ENCODE measurements at places on chromosomes 5 and 9.

DNA sequence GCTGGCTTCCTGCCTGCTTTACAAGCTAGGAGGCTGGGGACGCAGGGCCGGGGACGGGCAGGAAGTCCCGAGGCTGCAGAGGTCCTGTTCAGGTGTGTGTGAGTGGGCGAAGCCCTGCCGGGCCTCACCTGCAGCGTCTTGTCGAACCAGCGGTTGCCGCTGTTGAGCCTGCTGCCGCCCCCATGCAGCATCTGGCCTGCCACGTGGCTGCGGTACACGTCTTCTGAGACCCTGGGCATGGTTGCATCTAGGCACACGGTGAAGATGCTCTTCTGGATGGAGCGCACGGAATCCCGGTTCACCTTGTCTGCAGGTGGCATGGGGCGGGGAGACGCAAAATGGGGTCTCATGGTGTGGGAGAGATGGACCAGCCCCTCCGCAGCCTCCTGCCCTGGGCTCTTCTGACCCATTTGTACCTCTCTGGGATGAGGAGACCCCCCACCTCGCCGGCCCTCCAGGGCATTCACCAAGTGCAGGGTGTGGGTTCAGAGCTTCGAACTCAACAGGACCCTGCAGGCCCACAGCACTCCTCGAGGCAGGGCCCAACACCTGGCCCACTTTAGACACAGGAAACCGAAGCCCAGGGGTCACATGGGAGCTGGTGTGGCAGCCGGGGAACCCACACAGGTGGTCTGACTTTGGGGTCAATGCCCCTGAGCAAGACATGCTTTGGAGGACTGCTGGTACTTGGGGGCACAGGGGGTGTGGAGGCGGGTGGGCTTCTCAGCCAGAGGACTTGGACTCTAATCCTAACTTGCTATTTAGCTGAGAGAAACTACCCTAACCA, 10.0 kb downstream of the CRAT start:
- DNase-seq = no peak

GRCh38 chr5:65480306-65480865, 1.3 kb downstream of the ADAMTS6 start:
- DNase-seq = no peak

GRCh38 chr5:68456756-68457217, 241.2 kb downstream of the PIK3R1 start:
- no peak for DNase-seq

- DNase-seq = no peak
Measured at GRCh38 chr9:134206311-134207300, 42.2 kb upstream of the RNU6ATAC start.

GRCh38 chr5:78345485-78345884, 14.9 kb upstream of the SCAMP1 start:
- no peak for DNase-seq

DNA sequence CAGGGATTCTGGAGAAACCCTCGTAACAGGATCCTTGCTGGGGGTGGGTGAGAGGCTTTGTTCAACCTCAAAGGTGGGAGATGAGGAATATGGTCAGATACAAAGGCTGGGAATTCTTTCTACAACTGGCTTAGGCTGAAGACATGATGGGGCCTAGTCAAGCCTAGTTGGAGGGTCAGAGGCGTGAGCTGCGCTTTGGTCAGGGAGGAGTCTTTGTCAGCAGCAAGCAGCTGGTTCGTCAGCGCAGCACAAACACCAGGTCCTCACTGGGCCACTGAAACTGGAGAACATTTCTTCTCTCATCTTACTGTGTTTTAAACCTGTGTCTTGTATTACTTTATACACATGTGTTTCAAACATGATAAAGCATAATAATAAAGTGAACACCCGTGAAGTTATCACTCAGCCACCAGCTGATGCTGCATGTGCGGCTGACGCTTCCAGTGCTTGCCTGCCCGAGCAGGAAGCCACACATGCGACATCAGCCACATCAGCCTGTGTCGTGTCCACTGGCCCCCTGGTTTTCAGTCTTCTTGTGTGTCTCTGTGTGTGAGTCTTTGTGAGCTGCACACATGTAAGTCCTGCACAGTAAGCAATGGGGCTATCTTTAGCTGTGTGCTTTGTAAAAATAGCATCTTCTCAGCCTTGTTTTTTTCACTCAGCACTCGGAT, 81.5 kb downstream of the WNK2 start:
- no peak for DNase-seq

DNA sequence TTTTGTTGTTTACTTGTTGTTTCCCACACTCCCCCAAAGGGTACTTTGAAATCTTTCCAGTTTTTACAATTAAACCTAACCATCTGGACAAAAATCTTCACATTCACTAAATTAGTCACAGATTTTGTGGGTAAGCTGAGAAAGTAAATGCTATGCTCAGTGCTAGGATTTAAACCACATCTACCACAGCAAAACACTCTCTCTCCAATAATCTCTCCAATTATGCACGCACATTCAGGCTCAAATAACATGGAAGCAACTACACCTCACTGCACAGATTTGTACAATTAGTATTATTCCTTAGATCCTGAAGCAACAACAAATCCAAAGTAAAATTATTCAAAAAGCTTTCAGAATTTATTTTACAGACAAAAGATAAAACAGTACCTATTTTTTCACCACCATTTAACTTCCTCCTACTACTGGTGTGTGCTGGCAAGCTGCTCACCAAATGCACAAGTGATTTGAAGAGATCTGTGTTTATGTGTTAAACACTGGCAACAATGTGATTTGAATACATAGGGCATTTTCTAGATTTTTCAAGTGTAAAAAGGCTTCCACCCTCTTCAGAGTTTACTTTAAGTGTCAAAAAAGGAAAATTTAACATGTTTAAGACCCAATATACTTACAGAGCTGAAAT, 16.6 kb downstream of the ZNF608 start:
- DNase-seq = no peak

GRCh38 chr5:56561-57290, 35.2 kb upstream of the PLEKHG4B start:
- DNase-seq = no peak

DNA sequence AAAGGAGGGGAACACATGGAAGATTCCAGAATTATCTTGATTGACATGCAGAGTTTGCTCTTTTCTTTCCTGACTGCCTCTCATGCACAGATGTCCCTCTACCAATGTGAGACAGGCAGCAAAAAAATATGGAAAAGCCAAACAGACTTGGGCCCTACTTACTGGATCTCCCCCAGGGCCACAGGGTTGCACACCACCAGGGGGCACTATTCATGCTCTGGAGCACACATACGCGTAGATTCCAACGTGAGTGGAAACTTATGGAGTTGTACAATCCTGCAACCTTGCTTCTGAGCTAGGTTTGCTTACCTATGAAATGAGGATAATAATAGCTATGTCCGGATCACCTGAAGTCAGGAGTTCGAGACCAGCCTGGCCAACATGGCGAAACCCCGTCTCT, 319.5 kb downstream of the ARHGEF28 start:
- DNase-seq = no peak

DNA sequence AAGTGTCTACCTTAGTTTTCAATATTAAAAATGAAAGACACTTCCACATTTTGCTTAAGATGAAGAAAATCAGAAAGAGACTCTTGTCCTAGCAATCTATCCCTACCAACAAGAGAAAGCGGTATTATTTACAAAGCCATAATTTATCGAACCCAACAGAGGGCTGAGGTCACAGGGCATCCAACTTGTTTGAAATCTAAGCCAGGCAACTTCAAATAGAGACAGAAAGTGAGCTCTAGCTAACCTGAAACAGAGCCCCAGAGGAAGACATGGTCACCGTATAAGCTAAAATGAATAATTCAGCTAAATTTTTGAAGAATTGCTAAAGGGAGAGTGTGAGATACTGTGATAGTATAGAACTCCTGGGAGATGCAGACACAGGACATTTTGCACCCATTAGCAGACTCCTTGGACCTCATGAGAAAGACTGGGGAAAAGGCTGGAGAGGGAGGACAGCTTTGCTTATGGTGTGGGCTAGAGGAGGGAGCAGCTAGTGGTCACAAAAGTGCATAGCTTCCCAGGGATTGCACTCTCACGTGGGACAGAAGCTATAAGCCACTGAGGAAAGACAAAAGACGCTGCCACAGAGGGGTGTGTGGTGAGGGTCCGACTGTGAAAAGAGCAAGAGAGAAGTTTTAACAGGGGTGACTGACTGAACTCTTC, 624.2 kb upstream of the GRIN3A start:
- DNase-seq = no peak

DNA sequence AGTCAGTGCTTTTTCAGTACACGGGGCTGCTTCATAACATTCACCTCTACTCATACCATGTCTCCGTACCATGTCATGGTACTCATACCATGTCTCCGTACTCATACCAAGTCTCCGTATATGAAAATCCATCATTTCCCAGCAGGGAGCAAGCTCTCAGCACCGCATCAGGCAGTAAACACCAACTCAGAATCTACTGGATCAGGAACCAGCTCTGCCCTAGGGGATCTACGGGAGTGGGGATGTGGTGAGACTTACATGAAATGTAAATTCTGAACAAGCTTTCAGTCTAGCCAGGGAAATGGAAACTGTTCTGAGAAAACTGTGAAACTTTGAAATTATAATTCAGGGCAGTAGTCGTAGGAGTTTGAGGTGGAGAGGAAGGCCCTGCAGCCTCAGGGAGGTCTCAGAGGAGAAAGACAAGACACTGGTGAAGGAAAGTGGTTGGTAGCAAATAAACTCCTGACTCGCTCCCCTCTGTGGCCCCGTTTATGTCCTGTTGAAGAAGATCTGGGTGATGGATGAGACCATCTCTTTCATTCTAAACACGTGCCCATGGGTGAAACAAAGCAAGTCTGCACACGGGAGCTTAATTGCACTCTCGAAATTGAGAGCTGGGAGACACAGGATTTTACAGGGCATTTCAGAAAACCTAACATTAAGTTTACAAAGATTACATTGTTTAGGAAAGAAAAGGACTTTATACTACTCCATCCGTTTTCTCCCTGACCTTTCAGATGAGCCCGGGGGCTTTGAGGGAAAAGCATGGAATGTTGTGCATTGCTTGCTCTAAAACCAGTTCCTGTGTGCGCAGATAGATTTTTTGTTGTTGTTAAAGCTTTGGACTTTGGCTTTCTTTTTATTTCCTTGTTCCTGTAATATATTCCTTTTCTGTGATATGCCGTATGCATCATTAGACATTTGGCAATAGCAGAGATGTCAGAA, 26.8 kb downstream of the ACTBL2 start:
- DNase-seq = no peak

GRCh38 chr5:119311688-119312087, 44.1 kb upstream of the TNFAIP8 start:
- DNase-seq = no peak

- DNase-seq = peak; percentile 33
Measured at GRCh38 chr9:98107926-98108325, 11.1 kb downstream of the TRIM14 start.

- DNase-seq = no peak
Measured at GRCh38 chr9:34985311-34985899, 4.1 kb upstream of the DNAJB5 start.

GRCh38 chr9:89625721-89626687, 21.2 kb downstream of the GADD45G start:
- DNase-seq = no peak

DNA sequence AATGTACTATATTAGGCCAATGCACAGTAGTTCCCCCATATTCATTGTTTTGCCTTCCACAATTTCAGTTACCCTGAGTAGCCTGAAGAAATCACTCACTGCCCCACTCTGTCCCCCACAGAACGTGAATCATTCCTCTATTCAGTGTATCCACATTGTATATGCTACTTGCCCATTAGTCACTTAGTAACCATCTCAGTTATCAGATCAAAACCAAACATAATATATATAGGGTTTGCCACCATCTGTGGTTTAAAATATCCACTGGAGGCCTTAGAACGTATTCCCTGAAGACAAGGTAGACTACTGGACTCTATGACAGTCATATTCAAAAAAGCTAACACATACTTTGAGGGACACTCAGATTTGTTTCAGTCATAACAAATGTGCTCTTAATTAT, 465.7 kb upstream of the RGMB start:
- DNase-seq = no peak

DNA sequence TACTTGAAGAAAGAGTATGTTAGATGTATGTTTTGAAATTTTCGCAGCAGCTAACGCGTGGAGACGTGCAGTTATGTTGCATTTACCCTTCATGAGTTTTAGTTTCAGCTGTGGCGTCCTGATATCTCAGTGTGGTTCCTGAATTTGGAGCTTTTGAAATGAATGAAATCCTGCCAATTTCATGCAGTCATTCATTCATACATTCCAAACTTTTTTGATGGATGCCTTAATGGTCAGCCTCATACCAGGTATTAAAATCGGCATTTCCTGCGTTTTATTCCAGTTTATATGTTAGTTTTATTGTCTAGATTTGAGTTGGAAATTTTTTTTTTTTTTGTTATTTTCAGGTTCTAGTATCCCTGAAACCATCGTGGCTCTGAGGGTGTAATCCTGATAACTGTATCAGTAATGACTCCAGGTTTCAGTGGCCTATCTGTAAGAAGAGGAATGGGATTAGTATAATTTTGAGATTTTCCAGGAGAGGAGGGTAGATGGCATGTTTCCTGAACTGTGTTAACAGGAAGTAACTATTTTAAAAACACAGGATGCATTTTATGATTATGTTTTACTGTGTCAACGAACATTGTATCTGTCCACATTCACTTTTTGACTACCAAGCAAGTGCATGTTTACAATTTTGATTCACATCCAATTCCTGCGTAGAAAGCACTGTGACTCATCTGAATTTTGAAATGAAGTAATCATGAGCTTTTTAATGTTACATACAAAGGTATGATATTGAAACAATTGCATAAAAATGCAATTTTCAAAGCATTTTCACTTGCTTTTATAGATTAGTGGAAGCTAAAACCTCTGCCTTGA, 1.0 kb downstream of the FOCAD start:
- DNase-seq = peak; percentile 74

GRCh38 chr5:94276751-94277150, 341.7 kb downstream of the KIAA0825 start:
- DNase-seq = no peak

- DNase-seq = no peak
Measured at GRCh38 chr5:126268697-126269315, 154.4 kb upstream of the GRAMD2B start.

GRCh38 chr5:180282281-180282680, 9.6 kb downstream of the MAPK9 start:
- no peak for DNase-seq

- DNase-seq = no peak
Measured at GRCh38 chr5:179228341-179229121, 116.7 kb downstream of the ADAMTS2 start.

All from inflammatory macrophage treated with lipopolysaccharide for 1 hour (primary cell).